Neuronal stem cell (in vitro differentiated cells): ENCODE measurements at places on chromosomes 13 and 19.

- DNase-seq: no peak
Measured at GRCh38 chr13:21544515-21544914, 59.5 kb downstream of the MICU2 start.

GRCh38 chr19:8367327-8368001 lies 3.5 kb downstream of the ANGPTL4 start:
- peak; percentile 33 for DNase-seq

DNA sequence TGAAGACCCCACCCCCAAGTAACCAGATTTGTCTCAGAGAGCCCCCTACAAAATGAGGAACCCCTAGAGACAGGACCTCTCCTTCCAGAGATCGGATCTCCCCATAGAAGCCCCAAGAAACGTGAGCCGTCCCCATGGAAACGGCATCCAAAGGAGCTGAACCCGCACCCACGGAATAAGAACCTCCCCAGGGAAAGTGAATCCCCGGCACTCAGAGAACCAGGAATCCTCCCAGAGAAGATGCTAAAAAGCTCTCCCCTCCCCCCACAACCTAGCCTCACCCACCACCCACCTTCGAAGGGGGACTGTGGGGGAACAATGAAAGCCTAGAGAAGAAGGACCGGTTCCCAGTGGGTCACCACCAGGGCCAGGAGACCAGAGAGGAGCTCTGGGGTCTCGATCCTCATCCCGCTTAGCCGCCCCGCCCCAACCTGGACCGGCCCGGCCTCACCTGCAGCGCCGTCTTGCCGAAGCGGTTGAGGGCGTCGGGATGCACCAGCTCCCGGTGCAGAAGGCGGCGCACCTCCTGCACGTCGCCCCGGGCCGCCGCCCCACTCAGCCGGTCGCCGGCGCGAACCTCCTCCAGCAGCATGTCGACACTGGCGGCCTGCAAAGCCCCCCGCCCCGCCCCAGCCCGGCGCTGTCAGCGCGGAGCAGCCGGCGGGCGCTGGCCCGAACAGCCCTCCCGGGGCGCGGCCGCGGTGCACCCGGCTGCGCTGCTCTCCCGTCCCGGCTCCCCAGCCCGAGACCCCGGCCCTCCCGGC lies 535 bp downstream of the CDKN2D start:
- no peak for DNase-seq

- DNase-seq: no peak
Measured at GRCh38 chr19:51131780-51132680, 7.3 kb downstream of the SIGLEC9 start.

DNA sequence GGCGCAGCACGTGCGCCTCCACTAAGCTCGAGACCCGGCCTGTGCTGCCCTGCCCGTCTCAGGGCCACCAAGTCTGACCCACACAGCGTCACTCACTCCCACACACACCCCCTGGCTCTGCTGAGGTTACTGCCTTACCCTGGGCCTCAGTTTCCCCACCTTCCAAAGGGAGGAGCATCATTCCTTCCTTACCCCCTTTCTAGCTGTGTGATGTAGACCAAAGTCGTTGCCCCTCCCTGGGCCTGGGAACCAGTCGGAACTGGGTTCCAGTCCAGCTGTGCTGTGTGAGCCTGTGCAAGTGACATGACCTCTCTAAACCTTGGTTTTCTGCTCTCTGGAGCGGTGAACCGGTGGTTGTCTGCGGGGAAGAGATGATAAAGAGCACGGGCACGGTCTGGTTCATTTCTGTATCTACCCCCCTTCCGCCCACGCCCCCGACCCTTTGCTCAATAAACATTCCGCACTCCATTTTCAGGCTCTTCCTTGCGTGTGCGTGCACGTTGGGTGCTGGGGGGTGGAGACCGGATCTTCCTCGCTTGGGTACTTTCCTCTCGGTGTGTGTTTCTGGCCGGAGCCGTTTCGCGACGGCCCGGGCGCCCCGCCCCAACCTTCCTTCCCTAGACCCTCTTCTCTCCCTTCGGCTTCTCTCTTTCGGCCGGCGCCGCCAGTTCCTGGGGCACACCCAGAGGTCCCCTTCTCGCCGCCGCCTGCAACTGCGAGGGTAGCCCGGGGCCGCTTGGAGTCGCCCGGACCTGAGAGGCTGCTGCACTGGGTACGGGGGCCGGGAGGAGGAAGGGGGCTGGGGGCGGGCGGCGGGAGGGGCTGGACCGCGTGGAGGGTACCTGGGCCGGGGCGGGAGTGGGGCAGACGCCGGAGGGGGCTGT lies at the start of gene ZNF581:
ZNF581 (plus strand) TSS at position 647 of the 884 bp plus-strand sequence. CDS start 923 bp downstream, outside the sequence.
- DNase-seq: peak; percentile 73
